EL (cell line): ENCODE measurements at places on chromosomes 2 and 18.

GRCh38 chr2:99576775-99577174, 87.0 kb upstream of the REV1 start:
- DNase-seq, result no peak

- no peak for DNase-seq
These were observed 372.8 kb upstream of the CNTNAP5 start for GRCh38 chr2:123652320-123652719.

GRCh38 chr18:46222093-46222492, 117.9 kb downstream of the HAUS1 start:
- no peak for DNase-seq

GRCh38 chr2:65577654-65578053, 145.3 kb upstream of the SPRED2 start:
- no peak for DNase-seq

- no peak for DNase-seq
These were observed 91.5 kb upstream of the HS6ST1 start for GRCh38 chr2:128410035-128410757.

DNA sequence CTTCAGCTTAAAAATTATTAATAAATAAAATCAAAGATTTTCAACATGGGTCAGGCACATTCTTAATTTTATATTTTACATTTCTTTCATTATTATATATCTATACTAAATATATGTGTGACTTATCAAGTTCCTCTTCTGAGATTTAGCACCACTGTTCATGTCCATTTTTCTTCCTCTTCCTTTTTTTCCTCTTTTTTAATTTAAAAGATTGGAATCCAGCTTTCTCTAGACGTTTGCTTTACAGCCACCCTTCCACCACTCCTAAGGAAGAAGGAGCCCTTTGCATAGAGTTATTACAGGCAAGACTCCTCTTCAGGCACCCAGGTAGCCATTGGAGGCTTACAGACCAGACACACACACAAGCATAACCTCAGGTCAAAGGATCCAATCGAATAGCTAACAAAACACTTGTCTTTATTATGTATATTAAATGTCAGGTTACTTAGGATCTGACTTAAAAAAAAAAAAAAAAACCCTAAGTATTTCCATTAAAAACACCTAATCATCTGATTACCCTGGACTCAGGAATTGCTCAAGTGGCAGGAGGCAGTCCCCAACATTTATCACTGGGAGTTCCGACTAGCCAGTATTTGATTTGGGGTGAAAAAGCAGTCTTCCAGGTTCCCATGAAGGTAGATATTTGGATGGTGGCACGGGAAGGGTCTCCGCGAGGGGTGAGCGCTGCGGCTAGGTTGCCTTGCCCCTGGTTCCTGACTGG, 2.4 kb upstream of the ZEB2 start:
- DNase-seq, result no peak
